ENCODE measurements at places on chromosomes 4 and X.

DNA sequence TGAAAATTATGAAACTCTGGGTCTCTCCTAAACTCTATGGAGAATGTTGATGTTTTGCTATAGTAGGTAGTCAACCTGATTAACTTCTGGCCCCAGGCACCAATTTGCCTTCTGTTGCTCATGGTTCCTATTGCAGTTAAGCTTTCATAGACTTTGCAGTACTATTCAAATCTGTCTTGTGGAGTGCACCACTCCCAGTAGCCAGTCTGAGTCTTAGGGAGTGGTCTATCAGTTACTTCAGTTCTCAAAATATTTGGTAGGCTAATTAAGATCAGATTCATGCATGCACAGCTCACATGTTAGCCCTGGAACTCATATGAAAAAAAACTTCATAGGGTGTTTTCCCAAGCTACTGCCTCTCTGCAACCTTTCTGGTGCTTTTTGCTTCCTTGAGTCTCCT is 53.3 kb downstream of the BMP15 start:
- DNase-seq, result no peak

DNA sequence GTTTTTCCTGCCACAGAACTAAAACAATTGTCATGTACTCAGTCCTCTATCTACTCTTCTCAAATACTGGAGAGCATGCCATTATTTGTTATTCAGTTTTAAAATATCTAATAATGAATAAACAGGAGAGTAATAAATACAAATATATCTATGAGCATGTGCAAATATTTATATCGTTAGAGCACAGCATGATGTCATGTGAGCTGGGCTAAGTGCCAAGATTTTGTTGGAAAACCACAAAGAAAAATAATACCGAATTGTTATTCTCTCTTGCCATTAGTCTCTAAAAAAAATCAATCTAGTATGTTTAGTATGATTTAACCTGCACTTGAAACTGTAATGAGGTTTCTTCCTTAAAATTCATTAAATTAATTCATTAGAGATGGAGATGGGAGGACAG is 97.3 kb downstream of the DDX60 start:
- DNase-seq, result no peak

- no peak for DNase-seq
These were observed 139.9 kb downstream of the HDX start for GRCh38 chrX:84362184-84362838.

GRCh38 chr4:180449395-180449956 is 1793.7 kb upstream of the TENM3 start:
- DNase-seq, result no peak

DNA sequence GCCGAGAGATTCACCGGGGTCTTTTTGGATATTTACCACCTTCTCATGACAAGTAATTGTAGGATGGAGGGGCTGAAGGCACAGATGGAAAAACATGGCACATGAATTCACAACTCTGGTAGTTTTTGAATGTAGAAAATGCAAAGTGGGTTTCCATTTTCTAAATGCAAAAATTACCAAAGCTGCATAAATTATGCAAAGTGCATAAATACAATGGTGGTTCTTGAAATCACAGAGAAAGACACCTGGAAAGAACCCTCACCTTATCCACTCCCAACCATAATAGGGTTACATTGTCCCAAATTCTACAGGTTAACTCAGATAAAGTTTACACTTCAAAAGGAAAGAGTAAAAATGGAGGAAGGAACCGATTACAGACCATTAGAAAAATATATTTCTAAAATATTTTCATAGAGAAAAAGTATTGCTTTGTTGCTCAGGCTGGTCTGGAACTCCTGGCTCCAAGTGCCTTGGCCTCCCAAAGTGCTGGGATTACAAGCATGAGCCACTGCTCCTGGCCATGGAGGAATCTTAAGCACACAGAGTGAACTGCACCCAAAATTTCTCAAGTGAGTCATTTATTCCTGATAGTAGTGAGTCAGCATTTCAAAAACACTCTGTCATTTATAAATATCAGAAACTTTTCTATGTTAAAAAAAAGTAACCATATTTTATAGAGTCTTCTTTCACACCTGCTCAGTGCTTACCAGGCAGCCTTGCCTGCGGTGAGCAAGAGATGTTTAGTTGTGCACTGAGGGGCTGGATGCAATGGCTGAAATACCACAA is 101.4 kb downstream of the FIP1L1 start:
- no peak for DNase-seq
